Fibroblast of skin of right biceps (primary cell): ENCODE measurements at places on chromosomes 13 and 19.

DNA sequence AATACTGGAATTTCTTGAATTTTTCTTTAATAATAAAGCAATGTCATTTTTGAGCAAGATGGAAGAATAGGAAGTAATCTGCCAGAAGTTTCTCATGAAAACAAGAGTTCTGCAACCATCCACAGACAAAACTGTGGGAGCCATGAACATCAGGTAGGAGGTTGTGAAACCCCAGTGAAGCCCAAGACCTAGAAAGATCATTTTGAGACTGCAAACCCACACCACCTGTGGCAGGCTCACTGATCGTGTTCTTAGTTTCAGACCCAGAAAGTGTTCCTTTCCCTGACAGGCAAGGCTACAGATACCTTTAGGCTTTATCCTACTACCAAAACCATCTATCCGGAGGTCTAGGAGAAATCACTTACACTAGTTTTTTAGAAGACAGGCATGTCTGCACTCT, 2189.8 kb upstream of the PCDH20 start:
- DNase-seq: no peak

- DNase-seq: peak; percentile 67
Measured at GRCh38 chr13:41622432-41623429, 165.4 kb downstream of the RGCC start.

DNA sequence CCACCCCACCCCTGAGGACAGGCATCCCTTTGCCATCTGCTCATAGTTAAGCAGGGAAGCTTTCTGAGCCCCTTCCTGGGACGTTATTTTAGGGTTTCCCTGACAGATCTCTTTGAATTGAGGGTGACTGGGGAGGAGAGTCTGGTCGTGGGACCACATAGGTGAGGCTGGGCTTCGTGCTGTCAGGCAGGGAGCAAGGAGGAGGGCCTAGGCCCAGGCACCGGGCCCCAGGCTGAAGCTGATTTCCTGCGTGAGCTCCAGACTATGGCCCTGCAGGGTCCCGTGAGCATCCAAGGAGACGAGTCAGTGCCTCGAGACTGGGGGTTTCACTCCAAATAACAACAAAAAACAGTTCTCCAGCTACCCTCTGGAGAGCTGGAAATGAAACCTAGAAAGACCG, 60.4 kb downstream of the MYO9B start:
- DNase-seq: no peak

DNA sequence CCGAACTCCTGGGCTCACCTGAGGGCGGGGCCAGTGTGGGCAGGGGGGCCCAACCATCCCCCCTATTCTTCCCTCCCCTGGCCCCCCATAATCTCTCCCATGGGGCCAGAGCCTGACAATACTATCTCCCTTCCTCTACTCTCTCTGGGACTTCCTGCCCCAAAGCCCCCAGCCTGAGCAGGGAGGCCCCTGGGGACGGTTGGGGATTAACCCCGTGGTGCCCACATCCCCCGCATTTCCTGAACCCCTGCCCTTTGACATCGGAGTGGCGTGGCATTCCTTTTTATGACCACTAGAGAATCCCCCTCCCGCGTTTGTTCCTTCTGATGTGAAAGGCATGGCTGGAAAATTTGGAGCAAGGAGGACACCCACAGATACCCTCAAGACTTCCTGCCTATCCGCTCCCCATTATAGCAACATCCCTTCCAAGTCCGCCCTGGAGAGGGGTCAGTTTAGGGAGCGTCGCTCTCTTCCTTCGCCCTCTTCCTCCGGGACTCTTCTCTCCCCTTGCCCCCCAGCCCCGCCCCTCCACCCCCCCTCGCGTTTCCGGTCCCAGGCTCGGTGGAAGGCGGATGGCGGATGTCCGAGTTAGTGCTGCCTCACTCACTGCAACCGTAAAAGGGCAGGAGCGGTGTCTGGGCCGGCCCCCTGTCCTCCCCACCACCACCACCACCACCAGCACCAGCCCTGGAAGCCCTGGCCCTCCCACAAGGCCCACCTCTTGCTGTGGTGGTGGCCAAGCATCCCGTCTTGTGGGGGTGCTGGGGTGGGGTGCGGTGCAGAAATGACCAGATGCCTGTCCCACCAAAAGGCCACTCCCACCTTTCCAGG, 1.8 kb downstream of the VASP start:
- DNase-seq: peak; percentile 74

- DNase-seq: no peak
Measured at GRCh38 chr13:34300559-34300958, 482.6 kb downstream of the RFC3 start.

GRCh38 chr13:46728777-46729176, 68.2 kb downstream of the ESD start:
- no peak for DNase-seq

GRCh38 chr19:38725469-38726283, 18.6 kb downstream of the CAPN12 start:
- DNase-seq: no peak

GRCh38 chr13:38803531-38803930, 116.7 kb downstream of the FREM2 start:
- DNase-seq: no peak

GRCh38 chr13:114005206-114005724, 31.4 kb upstream of the C13orf46 start:
- DNase-seq: no peak

DNA sequence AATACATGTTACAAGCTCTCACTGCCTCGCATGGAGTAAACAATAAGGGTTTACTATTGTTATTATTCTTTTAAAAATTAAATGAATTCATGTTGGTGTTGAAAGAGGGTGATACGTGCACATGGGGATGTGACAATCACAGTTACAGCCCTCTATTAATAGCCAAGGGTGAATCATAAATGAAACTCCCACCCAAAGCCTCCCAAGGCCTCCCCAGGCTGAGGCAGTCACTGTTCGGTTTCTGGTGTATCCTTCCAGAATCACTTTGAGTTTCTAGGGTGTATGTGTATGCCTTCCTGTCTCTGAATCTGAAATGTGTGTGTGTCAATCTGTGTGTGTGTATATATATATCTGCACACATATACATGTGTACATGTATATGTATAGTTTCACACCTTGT, 73.4 kb downstream of the AKAP11 start:
- no peak for DNase-seq

GRCh38 chr13:39612023-39612637, 9.1 kb upstream of the LHFPL6 start:
- DNase-seq: peak; percentile 68

- peak; percentile 16 for DNase-seq
Measured at GRCh38 chr19:54430306-54431254, 15.3 kb downstream of the TTYH1 start.

GRCh38 chr19:16814526-16815100, 14.6 kb upstream of the SIN3B start:
- DNase-seq: peak; percentile 23

- DNase-seq: no peak
Measured at GRCh38 chr19:47494211-47494547, 10.2 kb upstream of the KPTN start.

GRCh38 chr13:45705918-45706317, 3.8 kb downstream of the CBY2 start:
- no peak for DNase-seq

GRCh38 chr19:4185413-4186086, 3.1 kb downstream of the ANKRD24 start:
- DNase-seq: no peak

- DNase-seq: no peak
Measured at GRCh38 chr19:18502246-18502637, 19.6 kb downstream of the ELL start.

- DNase-seq: peak; percentile 22
Measured at GRCh38 chr19:13691569-13692435, 72.5 kb upstream of the MRI1 start.

GRCh38 chr13:51501096-51501495, 48.3 kb upstream of the INTS6 start:
- DNase-seq: no peak

DNA sequence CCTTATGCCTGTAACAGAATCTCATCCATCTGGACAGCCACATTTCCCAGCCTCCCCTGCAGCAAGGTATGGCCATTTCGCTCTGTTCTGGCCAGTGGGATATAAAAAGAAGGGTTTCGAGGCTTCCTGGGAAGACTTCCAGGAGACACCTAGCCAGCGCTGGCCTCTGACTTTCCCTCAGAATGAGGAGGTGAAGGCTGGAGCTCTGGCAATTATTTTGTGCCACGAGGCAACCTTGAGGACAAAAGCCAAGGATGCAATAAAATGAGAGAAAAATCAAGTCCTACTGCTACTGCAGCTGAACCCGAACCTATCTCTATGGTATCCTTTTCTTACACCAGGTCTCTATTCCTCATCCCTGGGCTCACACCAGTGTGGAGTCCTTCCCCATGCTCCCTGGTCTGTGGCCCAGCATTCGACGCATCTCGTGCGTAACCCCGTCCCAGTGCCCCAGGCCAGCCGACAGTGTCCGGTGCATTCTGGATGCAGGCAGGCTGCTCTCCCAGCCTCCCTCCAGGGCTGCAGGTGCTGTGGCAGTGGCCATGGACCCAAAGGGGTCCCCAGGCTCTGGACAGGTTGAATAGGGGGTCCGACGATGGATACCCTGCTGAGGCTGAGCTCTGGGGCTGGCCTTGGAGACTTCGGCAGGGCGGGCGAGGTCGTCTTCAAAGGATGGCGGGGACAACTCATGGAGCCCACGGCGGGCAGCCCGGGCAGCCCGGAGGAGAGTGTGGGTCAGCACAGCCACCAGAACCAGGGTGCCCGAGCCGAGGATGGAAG, 12.2 kb downstream of the TMEM221 start:
- DNase-seq: no peak

GRCh38 chr13:73367886-73368285, 309.1 kb downstream of the KLF5 start:
- no peak for DNase-seq

GRCh38 chr13:75071395-75071794, 410.6 kb downstream of the TBC1D4 start:
- peak; percentile 8 for DNase-seq

DNA sequence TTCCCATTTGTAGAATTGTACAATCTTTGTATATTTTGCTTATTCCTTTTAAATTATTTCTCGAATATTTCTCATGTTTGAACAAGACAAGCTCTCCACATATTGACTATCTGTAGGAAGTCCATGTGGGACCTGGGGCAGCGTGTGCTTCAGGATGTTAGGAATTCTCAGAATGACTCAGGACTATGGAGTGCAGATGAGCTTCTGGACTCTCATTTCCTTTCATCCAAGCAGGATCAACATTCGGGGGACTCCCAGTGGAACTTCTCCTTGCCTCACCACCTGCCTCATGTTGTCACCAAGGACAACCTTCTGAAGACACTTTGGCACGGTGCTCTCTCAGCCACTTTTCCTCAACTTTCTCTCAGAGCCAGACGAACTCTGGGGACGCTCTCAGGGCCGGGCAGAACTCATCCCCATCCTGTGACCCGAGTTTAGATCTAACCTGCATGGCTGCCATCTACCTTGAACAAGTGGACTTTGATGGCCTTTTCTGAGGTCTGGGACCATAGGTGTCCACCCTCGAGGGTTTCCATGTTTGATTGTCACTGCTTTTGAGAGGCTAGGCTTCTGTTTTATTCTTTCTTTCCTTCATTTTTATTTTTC, 441.7 kb downstream of the IRS2 start:
- DNase-seq: peak; percentile 85

DNA sequence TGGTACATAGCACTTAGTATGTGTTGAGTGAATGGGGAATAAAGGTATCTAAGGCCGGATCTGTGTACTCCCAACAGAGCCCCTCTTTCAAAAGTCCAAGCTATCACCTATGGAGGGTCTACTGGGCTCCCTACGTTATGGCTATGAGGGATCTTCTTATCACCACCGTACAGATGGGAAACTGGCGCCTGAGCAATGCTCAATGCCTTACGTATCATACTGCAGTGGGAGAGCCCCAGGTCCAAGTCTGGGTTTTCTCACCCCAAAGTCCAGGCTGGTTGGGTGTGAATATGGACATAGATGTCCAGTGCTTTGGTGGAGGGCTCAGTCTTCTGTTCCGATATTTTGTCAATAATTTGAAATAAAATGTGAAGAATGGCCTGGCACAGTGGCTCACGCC, 13.1 kb upstream of the GGACT start:
- DNase-seq: no peak

- DNase-seq: no peak
Measured at GRCh38 chr13:46861959-46862358, 34.9 kb downstream of the HTR2A start.

GRCh38 chr19:50204081-50204428, 633 bp downstream of the MYH14 start:
- no peak for DNase-seq

GRCh38 chr13:42707586-42707985, 73.8 kb upstream of the FAM216B start:
- peak; percentile 83 for DNase-seq

GRCh38 chr13:37905736-37906135, 36.2 kb upstream of the TRPC4 start:
- DNase-seq: peak; percentile 19

GRCh38 chr13:73987618-73988017, 146.6 kb downstream of the KLF12 start:
- DNase-seq: no peak

DNA sequence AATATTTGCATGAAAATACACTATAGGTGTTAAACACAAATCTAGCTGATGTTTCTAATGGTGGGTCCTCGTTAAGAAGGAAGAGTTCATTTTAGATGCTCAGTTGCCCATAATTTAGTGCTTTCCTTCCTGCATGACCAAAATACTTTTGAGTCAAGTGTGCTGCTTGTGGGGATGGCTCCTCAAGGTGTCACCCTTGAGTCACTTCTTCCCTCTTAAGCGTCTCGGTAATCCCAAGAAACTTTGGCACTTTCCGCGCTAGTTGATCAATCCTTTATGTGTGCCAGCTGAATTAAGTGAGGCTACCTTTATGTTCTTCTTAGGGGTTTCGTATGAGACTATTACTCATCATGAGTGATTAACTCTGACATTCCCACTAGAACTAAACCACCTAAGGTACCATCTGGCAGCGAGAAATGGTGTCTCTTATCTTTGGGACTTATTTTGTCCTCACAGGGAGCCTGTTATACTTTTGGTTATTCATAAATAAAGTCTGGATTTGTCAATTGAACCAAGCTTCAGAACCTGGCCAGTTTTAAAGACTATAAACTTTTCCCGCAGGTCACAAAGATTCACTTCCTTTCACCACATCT, 106.8 kb downstream of the NHLRC3 start:
- peak; percentile 55 for DNase-seq

- DNase-seq: no peak
Measured at GRCh38 chr19:30167976-30168635, 204.1 kb upstream of the ZNF536 start.

DNA sequence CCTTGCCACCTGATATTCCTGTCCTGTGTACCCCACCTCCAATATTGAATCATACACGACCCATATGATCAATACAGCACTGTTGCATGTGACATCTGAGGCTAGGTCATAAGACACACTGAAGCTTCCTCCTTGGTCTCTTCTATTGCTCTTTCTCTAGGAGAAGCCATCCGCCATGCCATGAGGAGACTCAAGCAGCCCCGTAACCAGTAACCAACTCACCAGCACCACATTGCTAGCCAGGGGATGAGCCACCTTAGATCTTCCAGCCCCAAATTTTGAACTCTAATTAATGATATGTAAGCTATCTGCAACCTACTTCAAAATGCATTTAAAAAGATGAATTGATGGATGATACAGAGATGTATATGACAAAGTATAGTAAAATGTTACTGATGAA, 28.6 kb downstream of the ZNF557 start:
- no peak for DNase-seq
